ENCODE measurements at places on chromosomes 5 and 9. TPM values are rescaled to one million over a fixed set of nuclear protein-coding genes. Genes with fewer than 3 reads are reported as not detected.

DNA sequence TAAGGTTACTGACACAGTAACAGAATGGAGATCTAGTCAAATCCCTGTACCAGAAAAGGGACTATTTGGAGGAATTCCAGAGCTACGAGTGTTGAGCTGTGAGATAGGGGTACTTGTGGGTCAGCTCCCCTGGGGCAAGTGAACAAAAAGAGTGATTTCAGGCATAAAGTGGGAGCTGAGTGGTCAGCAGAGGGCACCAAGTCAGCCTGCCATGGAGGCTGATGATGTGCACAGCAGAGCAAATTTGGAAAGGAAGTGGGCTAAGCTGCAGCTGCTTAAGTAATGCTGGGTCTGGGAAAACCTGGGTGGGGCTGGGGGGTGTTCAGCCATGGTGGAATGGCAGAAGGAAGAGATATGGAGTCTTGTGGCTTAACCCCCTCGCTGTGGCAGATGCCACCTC is 327.9 kb downstream of the NTRK2 start:
- no peaks in the 10 kb centered on the region for H3K4me1 ChIP-seq
- H3K4me3 ChIP-seq: no peak overlapping the region
- no peaks in the 10 kb centered on the region for H3K27me3 ChIP-seq
- DNase-seq: no peak
- H3K36me3 ChIP-seq: no peaks in the 10 kb centered on the region

KCNIP1 gene
- total RNA-seq: not detected

FAM169A gene
- total RNA-seq: 2.2 TPM

GFI1B gene
- total RNA-seq: not detected

CLIC3 gene
- 3.8 TPM for total RNA-seq

PCDHB3 gene
- total RNA-seq: 2.9 TPM

Measured in aorta (tissue), 5 donors.